Central memory CD4-positive, alpha-beta T cell (primary cell): ENCODE measurements at places on chromosomes 7 and 10.
A peak's percentile ranks its signal among the peaks of the same experiment; 100 is the strongest.

DNA sequence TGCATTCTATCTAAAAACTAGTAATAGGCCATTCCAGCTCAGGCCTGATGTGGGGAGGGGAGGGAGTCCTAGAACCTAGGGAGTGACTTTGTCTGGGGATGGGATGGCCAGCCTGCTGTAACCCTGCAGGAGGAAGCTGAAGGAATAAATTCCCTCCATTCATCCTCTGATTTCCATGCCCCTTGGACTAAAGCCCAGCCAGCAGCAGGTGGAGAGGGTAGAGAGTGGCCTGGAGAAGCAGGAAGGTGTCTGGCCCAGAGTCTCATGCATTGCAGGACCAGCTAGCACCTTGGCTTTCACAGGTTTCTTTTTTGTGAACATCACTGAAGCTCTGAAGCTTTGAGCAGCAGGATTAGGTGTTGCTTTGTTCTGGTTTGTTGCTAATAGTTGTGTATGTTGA, 32.8 kb upstream of the CDH23 start:
- no peak for DNase-seq

DNA sequence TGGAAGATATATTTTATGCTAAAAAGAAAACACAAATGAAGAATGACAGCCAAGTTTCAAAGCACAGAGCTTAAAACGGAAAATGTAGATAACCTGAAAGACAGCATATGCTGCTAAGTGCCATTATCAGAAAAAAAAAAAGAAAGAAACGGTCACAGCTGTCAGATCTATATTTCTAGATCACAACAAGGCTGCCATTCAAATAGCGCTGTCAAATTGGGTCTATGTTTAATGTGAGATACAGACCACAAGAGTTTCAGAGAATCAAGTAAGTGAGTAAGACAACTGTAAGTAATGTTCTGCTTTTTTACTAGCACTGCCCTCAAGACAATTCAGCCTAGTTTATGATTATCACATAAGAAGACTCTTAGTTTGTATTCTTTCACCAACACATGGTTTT, 66.1 kb upstream of the RNF148 start:
- DNase-seq = no peak

DNA sequence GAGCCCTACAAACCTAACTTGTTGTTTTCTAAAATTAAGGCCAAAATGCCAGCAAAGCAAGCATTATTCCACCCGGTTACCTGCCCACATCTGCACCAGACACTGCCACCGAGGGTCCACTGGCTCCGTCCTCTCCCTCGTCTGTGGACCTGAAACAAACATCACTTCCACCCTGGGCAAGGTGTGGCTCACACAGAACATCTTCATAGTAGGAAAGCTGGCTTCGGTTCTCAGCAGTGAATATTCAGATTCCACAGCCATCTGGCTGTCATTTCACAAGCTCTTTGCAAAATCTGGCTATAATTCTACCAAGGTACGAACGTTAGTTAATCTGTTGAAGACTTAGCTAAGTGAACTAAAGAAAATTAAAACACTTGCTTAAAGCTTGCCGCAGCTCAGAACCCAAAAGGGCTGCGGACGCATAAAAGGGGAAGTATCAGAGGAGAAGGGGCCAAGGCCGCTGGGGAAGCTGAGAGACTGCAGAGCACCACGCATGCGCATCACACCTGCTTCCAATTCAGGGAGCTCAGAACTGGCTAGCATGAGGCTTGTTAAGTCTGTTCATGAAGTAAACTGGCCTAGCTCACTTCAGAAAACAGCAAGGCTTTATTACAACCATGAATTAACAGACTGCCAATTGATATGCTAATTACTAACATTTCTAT, 46.1 kb downstream of the PTPRN2 start:
- no peak for DNase-seq

DNA sequence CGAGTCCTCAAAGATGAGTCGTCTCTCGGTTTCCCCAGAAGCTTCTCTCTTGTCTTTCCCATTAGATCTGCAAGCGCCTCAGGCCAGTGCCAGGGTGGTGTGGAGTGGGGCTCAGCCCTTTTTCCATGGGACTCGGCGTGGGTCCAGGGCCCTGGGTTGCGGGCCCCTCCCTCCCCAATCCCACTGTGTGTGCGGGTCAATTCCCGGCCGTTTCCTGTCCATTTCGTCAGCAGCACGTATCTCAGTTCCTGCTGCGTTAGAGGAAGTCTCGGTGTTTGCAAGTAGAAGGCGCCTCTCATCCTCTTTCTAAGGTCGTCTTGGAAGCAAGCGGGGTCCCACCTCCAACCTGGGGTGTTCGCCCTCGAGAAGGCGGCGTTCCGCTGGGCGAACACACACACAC, 25.1 kb upstream of the ADGRA1 start:
- DNase-seq = no peak

DNA sequence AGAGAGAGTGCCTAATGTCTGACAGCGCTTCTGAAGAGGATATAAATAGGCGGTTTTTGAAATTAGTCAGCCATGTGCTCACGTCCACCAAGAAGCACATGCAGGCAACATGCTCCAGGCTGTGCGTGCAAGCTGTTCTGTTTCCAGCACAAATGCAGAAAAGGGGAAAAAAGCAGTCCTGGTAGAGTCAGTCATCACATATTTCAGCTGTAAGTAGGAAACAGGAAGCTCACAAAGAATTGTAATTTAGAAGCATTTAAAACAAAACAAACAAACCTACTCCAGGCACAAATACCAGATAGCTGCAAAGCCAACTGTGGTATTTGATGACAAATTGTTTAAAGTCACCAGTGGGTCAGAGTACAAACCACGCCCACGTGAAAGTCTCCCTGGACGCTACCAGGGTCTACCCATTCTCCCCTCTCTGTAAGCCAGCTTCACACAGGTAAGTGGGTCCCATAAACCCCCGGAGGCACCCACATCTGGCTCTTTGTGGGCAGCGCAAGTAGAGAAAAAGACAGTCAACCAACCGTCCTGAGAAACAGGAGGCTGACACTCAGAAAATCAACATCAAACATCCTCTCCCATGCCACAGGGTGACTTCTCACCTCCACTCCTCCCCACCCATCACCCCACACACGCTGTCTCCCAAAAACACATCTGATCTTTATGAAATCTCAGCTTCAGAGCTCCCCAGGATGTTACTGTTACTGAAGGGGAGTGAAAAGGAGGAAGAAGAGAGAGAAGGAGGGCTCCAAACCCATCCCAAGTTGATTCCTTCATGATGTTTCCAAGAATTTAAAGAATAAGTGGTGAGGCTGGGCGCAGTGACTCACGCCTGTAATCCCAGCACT, 186.4 kb downstream of the FAM107B start:
- peak; percentile 50 for DNase-seq

DNA sequence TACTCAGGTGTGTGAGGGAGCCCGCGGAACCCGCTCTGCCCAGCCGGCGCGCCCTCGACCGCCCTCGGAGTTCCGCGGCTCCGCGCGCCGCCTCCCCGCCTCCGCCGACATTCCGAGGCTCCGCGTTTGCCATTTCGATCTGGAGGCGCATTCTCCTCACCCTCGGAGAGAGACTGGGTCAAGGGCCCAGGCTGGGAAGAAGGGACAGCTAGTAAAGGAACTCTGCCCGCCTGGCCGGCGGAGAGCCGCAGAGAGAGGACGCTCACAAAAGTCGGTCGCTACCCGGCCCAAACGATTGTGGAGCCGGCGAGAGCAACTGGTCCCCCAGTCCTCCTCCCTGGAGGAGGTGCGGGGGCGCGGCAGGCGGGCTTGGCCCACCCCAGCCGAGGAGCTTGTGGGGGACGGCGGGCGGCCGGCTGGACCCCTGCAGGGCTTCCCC, 74.5 kb upstream of the LEP start:
- no peak for DNase-seq
